ENCODE measurements at places on chromosomes 16 and 17.

DNA sequence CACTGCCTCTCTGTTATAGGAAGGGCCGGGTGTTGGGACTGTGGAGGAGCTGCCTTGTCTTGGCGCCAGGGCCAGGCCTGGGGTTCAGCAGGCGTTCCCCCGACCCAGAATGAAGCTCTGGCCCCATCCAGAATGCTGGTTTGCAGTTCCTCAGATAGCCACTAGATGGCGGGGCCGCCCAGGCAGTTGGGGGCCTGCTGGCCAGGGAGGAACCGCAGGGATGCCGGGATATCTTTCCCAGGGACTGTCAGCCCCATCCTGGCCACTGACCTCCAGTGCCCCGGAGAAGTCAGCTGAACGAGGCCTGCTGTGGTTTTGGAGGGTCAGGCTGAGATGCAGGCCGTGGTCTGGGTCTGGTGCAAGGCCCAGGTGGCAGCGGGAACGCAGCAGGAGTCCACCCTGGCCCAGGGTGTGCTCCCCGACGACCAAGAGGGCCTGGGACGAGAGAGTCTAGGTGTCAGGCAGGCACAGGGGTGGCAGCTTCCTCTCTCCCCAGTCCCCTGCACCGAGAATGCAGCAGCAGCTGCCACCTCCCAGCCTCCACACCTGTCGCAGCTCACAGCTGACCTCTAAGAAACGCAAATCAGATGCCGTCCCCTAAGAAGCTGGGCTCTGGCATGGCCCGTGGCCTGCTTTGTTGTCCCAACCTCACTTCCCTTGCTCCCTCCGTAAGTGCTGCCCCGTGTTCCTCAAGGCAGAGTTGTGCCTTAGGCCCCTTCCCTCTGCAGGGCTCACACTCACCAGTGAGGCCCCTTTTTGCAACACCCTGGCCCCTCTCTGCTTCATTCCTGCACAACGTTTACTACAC lies 51.2 kb downstream of the RMI2 start:
- DNase-seq: peak; percentile 80

GRCh38 chr16:83068686-83069085 lies 441.9 kb downstream of the CDH13 start:
- DNase-seq: no peak

GRCh38 chr17:77783991-77784820 lies 174.3 kb upstream of the TNRC6C start:
- no peak for DNase-seq

DNA sequence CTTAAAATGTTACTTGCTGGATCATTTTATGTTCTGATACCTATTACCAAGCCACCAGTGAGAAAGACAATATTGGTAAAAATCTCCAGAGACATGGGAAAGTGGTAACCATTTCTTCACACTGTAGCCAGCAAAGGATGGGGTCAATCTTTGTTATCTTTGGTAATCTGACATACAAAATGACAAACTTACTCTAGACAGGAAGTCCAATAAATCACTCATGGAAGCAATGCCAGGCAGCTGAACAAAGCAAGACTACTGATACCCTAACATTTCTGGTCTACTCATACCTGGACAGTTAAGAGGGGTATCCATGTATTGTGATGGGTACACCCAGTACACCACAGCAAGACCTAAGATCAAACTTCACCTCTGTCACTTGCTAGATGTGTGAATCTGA lies 19.0 kb downstream of the GRB2 start:
- DNase-seq: no peak

GRCh38 chr16:89484923-89485679 lies 5.3 kb downstream of the ANKRD11 start:
- DNase-seq: no peak

GRCh38 chr17:47280072-47280811 lies 26.6 kb downstream of the ITGB3 start:
- no peak for DNase-seq

- DNase-seq: no peak
These were observed 10.6 kb upstream of the AATK start for GRCh38 chr17:81176666-81177065.

DNA sequence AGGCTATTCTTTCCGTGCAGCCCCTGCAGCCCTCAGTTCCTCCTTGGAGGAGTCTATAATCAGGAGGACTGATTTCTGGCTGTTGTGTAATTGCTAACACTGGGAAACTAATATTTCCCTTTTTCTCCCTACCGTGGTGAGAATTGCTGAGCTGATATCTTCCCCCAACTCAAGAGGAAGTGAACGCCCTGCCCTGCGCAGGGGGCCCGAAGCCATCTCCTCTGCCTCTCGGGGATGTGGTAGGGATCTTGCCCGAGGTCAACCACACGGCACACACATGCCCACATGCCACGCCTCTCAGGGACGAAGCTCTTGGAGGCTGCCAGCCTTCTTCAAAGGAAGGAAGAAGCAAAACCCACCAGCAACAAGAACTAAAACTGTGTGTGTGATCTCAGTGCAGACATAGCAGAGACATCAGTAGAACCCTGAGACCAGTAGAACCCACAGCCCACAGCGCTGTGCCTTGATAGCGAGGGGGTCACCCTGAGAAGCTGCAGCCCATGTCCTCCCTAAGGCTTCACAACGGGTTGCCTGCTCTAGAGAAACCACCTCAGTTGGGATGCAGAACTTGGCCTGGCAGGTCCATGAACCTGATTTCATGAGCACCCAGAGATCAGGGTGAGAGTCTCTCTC lies 8.9 kb upstream of the ULK2 start:
- DNase-seq: peak; percentile 81

- DNase-seq: no peak
These were observed 7.4 kb downstream of the PRCD start for GRCh38 chr17:76547183-76547641.

DNA sequence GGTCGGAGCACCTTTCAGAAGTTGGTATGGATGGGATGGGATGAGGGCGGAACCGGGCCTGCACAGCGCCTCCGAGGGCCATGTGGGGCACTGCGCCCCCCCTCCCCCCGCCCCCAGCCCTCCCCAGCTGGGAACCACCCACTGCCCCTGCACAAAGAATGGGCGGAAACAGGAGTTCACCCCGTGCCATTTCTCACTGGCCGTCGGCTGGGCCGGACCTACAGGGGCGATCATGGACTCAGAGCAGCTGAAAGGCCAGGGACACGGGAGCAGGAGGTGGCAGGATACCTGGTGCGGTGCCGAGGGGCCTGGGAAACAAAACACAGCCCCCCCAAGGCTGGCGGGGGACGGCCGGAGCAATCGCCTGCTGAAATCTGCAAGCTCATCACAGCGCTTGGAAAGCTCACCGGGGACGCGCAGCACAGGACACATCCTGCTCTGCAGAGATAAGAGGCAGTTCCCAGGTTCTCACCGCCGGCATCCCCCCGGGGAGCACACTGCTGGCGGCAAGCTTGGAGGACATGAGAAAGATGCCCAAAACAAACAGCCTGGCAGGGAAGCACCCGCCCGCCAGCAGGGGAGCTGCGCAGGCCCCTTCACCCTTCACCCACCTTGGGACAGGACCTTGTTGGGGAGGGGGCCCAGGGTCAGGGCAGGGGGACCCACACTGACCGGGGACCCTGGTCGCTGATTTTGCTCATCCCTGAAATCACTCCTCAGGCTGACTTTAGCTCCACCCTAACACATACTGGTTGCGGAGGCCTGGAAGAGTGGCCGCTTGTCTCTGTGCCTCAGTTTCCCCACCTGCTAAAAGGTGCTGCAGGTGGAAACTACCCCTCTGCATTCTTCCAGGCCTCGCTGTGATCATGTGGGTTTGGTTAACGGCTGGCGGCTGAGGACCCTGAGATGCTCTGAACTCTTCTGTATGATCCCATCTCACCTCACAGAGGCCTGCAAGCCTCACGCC lies 263.9 kb downstream of the C16orf95 start:
- DNase-seq: no peak

DNA sequence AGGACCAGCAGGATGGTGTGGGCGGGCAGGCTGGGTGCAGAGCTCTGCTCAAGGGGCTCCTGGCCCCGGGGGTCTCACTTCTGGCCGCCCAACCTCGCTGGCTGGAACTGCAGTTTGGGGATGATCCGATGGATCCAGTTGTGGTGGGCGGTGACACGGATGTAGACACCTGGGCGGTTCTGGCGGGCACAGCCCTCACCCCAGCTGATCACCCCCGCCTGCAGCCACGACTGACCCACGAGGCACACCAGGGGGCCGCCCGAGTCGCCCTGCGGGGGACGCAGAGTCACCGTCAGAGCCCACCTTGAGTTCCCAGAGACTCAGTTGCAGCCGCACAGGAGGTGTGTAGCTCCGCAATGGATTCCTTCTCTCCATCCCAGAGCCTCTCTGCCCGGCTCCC lies 7.5 kb downstream of the PRSS27 start:
- DNase-seq: no peak

- no peak for DNase-seq
These were observed 155.0 kb upstream of the CACNG5 start for GRCh38 chr17:66679631-66680517.

GRCh38 chr17:37744961-37745800 lies at the start of gene HNF1B:
Gene HNF1B (minus strand): TSS chr17:37745059. CDS start chr17:37744884, 175 bp downstream.
- DNase-seq: peak; percentile 79

DNA sequence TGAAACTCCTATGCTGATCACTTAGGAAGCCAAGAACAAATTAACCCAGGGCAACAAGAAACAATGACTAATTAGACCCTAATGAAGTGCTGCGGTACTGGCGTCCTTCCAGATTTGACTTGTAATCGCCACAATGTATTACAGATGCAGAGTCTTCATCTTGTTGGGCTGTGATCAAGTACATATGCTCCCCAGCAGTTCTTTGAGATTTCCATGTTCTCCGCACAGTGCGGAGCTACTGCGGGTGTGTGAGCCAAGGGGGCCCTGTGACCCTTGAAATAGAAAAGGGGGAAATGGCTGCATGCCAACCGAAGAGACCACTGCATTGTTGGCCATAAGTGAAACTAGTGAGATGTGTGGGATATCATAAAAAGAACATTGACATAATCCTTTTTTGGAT lies 469.9 kb downstream of the MAF start:
- no peak for DNase-seq

GRCh38 chr17:8746501-8747236 lies 2.0 kb upstream of the CCDC42 start:
- DNase-seq: no peak

DNA sequence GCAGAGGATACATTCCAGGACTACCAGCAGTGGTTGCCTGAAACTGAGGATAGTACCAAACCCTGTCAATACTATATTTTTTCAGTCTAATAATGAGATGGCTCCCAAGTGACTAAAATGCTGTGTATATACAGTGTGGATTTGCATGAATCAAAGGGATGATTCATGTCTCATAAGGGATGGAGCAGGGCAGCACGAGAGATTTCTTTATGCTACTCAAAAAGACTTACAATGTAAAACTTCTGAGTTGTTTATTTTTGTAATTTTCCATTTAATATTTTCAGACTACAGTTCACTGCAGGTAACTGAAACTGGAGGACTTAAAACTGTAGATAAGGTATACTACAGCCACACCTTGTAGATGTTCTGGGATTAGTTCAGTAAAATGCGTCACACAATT lies 674.7 kb upstream of the SALL1 start:
- no peak for DNase-seq

- DNase-seq: no peak
These were observed 178.5 kb upstream of the RPL38 start for GRCh38 chr17:74024871-74025531.

GRCh38 chr16:10849736-10850477 lies 27.1 kb upstream of the CIITA start:
- DNase-seq: no peak
